ENCODE measurements at places on chromosomes 3 and 15.
A peak's percentile ranks its signal among the peaks of the same experiment; 100 is the strongest.

- no peak for DNase-seq
Observed at GRCh38 chr3:167441256-167441655, 32.6 kb downstream of the SERPINI2 start.

- no peak for DNase-seq
Observed at GRCh38 chr3:43796041-43796596, 105.4 kb downstream of the ABHD5 start.

GRCh38 chr3:172202797-172203196 is 163.4 kb downstream of the FNDC3B start:
- DNase-seq = no peak

GRCh38 chr3:13414040-13414729 is 5.9 kb downstream of the NUP210 start:
- no peak for DNase-seq

DNA sequence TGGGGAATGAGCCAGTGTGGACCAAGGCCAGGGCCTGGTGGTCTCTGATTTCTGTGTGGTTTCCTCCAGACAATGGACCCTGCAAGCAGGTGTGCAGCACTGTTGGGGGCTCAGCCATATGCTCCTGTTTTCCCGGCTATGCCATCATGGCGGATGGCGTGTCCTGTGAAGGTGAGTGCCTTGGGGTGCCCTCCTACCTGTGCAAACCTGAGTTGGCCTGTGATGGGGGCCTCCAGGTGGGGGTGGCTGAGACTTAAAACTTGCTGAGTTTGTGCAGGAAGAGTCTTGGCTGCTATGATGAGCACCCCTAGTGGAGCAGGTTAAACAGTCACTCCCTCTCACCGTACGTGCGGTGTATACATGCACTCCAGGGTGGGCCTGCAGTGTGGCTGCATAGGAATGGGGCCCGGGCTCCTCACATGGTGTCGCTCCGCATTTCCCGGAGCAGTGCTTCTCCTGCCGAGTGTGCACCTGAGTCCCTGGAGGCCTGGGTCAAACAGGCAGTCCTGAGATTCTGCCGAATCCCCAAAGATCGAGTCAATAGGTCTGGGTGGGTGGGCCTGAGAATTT is 70.8 kb downstream of the FBLN2 start:
- DNase-seq = no peak

DNA sequence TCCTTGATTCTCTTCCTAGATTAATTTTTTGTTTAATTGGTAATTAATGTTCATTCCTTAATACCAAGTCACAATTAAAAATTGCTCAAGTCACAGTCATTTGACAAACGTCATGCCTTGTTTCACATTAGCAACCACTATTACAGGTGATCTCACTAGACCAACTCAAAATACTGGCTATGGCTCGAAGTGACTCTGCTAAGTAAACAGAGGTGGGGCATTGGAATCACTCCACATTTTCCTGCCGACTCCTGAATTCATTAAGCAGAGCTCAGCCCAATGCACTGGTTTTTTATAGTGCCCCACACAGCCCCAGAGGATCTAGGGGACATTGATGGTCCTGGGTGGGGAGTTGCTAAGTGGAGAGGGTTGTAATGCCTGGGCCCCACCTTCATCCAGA is 201.2 kb upstream of the NSMCE3 start:
- DNase-seq = peak; percentile 54

DNA sequence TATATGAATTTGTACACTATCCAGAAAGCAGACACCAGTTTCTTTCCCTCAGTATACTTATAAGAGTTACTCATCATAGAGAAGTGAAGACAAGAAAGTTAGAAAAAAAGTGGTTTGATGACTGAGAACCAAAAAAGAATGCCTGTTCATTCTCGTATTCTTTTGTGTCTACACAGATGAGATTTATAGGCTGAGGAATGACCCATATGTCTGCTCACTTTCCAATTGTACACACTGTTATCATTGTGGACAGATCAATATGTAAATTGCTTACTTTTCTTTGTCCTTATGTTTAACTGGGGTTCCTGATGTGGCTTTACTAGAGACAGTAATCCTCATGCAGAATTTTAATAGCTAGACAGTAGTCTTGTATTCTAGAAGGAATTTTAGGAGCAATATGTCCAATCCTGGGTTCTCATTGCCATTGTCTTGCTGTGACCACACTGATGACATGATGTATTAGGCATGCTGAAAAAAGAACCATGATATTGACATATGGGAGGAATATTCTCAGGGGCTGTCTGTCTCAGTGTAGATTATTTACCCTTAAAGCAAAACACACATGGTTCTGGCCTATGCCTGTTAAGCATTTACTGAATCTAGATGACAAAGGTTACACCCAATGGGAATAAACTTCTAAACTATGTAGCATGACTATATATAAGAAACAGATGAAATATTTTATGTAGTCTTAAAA is 669.7 kb downstream of the ROBO1 start:
- no peak for DNase-seq

- DNase-seq = peak; percentile 19
Observed at GRCh38 chr3:190092250-190092649, 28.4 kb downstream of the P3H2 start.

DNA sequence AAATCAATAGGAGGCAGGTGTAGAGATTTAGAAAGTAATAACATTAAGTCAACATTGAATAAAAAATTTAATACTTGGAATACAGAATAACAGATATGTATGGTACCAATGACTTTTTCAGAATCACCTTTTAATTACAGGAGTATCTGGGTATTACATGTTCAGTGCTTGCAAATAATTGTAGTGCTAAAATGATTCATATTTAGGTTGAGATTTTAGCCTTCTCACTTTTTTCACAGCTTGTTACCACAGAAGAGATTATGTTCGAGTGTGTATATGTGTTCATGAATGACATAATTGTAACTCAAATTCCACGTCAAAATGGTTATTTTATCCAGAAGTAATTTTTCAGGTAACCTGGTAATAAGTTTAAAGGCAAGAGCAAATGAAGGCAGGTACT is 187.9 kb upstream of the TBL1XR1 start:
- no peak for DNase-seq

- no peak for DNase-seq
Observed at GRCh38 chr15:74013374-74013894, 18.9 kb downstream of the PML start.

All from hepatocyte (in vitro differentiated cells).